ENCODE measurements at places on chromosomes 2 and 18. TPM values are rescaled to one million over a fixed set of nuclear protein-coding genes. Genes with fewer than 3 reads are reported as not detected.

EN1 gene
- not detected for total RNA-seq

POTEJ gene
- not detected for total RNA-seq

RNF125 gene
- total RNA-seq, result 6.6 TPM

SCN1A gene
- 127 TPM for total RNA-seq

CYP27C1 gene
- total RNA-seq, result 0.25 TPM

NOP58 gene
- 39.9 TPM for total RNA-seq

SUPT7L gene
- total RNA-seq, result 49.5 TPM

ERFE gene
- total RNA-seq, result 2.9 TPM

RNU2-63P gene
- not detected for total RNA-seq

CXCR2 gene
- 0.16 TPM for total RNA-seq

REG1B gene
- total RNA-seq, result not detected

TSPYL6 gene
- 0.40 TPM for total RNA-seq

- no peak for DNase-seq
Observed at GRCh38 chr2:200399046-200399445, 92.6 kb downstream of the SPATS2L start.

- no peak for DNase-seq
Observed at GRCh38 chr2:31216734-31217133, 581 bp downstream of the CAPN14 start.

- DNase-seq, result no peak
Observed at GRCh38 chr2:222569826-222570225, 86.1 kb downstream of the FARSB start.

DNA sequence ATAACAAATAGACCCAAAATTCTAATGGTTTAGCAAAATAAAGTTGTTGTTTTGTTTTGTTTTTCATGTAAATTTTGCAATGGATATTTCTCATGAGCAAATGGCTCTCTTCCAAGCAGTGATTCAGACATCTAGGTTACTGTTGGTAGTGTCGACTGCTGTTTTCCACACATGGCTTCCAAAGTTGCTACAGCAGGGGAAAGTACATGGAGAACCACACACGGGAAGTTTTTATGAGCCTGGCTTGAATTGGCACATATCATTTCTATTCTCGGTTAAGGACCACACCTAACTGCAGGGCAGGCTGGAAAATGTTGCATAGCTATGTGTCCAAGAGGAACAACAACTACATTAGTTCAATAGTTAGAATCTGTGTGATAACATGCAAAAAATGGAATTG lies 262.1 kb downstream of the GALNT13 start:
- DNase-seq, result no peak

DNA sequence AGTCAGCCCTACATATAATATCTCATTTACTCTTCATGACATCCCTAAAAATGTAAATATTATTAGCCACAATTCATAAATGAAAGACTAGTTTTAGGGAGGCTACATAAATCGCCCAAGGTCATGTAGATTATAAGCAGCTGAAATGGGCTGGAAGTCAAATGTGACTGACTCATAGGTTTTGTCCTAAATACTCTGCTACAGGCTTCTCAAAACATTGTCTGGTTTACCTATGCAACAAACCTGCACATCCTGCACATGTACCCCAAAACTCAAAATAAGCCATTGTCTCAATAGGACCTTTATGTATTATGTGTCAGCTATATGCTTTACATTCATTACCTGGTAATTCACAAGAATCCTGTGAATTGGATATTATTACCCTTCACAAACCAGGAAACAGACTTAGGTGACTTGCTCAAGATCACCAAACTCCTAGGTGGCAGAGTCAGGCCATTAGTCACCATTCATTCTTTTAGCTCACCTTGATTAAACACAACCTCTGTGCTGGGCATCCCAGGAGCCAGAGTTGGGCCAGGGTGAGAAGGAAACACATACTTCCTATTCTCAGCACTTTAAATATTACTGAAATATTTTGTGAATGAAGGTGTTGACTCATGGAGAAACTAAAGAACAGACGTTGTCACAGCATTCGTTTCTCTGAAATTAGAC lies 69.4 kb upstream of the CPO start:
- DNase-seq, result no peak

GRCh38 chr2:69566669-69567068 lies 76.9 kb downstream of the AAK1 start:
- no peak for DNase-seq

- no peak for DNase-seq
Observed at GRCh38 chr2:3039188-3040065, 338.2 kb downstream of the EIPR1 start.

DNA sequence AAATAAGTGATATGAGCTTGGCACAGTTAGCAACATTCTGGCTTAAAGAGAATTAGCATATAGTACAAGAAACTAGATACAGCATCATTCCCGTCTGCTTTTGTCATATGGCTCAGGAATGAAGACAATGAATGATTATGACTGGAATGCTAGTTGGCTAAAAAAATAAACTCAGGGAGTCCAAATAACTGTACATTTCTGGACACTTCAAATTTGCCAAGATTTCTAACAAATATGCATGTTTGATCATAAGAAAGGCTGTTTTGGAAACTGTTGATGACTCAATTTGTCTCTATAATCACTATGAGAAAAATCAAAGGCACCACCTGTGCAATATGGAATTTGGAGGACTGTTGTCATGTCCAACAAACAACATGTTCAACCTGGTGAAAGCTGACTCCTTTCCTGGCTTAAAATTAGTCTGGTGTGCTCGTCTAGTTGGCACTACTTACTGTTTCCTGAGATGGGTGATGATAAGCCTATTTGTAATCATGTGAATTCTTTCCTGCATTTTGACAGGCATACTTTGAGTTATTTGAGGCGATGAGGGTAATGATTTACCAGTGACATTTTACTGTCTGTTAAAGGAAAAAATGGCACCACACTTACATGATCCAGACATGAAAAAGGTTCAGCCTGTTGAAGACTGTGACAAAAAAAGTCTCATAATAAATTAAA lies 133.9 kb upstream of the CDH20 start:
- DNase-seq, result no peak

GRCh38 chr2:157733263-157733662 lies 104.6 kb upstream of the ACVR1C start:
- DNase-seq, result no peak

DNA sequence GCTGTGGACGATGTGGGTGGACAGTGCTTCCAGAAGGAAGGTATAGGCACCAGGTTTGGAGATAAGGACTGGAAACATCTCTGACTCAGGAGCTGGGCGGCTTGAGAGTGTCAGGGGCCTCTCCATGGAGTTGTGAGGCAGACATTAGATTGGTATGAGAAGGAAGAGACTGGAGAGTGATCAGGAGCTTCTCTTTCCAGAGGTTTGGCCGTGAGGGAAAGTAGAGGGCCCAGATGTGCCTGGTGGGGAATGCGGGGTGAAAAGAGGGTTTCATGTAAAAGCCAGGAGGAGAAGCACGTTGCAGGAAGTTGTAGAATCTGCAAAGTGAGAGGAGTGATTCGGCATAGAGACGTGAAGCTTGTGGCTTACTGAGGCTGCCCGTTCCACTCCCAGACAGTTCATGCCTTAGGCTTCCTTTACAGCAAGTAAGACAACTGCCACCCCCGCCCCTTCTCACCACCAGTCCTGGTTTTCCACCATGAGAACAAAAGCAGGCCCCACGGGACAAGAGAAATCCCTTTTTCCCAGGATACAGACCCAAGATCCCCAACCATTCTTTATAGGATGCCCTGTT lies 166.3 kb upstream of the HDAC4 start:
- DNase-seq, result no peak

DNA sequence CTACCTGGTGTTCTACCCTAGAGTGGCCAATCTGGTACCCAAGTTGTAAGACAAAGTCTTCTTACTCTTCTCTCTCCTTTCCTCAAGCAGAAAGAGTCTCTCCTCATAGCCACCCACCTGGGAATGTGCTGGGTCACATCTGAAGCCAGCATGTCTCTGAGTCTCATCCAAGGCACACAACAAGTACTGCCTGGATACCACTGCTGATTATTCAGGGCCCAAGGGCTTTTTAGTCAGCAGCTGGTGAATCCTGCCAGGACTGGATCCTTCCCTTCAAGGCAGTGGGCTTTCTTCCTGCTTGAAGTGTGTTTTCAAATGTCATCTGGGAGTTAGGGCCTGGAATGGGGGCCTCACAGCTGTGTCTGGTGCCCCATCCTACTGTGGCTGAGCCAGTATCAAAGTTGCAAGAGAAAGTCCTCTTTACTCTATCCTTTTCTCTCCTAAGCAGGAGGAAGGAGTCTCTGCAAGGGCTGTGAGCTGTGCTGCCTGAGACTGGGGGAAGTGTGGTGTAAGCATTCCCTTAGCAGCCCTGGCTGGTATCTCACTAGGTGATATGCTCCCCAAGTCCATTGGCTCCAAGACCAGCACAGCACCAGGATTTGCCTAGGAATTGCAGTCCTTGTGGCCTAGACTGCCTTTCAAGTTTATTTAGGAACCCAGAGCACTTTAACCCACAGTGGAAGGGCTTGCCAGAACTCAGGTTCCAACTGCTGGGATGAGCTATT lies 27.2 kb downstream of the OXER1 start:
- DNase-seq, result no peak

- DNase-seq, result no peak
Observed at GRCh38 chr2:22904126-22904684, 480.8 kb upstream of the KLHL29 start.

DNA sequence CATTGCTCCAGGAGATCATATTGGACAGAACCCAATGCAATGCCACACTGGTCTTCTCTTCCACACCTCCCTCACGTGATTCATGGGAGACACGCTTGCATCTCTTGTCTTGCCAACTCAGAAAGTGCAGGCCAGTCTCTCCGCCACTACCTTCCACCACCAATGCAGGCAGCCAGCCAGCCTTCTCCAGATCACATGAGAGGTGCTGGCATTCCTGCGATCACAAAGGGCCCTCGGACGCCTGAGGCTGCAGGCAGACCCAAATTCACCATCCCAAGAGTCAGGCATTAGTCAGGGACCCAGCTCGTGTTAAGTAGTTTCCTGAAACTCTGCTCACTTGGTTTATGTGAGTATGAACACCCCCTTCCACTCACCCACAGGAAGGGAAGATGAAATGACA lies 437.0 kb upstream of the ETAA1 start:
- no peak for DNase-seq

- DNase-seq, result no peak
Observed at GRCh38 chr2:173415431-173416381, 61.0 kb downstream of the CDCA7 start.

DNA sequence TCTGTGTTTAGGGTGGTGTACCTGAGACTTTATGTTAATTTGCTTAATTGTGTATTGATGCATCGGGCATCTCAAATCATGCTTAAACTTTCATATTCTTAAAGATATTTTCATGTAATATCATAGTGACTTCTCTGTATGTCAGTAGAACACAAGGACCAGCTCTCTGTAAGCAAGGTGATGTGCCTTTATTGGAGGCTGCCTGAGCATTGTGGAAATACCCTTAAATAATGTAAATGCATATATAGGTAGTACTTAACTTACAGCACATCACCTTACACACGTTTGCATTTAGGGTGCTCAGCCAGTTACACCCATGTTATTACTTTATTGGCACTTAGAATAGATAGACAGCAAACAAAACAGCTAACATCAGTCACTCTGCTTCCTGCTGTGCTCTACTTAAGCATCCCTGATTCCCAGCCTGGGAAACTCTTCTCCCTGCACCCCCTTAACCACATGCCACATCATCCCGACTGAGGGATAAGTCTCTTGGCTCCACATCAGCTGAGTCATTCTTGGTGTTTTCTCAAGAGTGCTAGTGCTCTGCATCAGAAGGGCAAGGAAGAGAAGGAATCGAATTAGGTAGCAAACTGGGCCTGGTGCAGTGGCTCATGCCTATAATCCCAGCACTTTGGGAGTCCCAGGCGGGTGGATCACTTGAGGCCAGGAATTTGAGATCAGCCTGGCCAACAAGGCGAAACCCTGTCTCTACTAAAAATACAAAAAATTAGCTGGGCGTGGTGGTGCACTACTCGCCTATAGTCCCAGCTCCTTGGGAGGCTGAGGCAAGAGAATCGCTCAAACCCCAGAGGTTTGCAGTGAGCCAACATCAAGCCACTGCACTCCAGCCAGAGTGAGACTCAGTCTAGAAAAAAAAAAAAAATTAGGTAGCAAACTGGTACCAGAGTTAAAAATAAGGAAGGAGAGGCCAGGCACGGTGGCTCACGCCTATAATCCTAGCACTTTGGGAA lies 108.7 kb downstream of the MAP3K20 start:
- DNase-seq, result no peak

GRCh38 chr2:3138621-3139020 lies 239.0 kb downstream of the EIPR1 start:
- DNase-seq, result no peak

GRCh38 chr2:120441351-120441700 lies 95.4 kb downstream of the INHBB start:
- DNase-seq, result no peak

DNA sequence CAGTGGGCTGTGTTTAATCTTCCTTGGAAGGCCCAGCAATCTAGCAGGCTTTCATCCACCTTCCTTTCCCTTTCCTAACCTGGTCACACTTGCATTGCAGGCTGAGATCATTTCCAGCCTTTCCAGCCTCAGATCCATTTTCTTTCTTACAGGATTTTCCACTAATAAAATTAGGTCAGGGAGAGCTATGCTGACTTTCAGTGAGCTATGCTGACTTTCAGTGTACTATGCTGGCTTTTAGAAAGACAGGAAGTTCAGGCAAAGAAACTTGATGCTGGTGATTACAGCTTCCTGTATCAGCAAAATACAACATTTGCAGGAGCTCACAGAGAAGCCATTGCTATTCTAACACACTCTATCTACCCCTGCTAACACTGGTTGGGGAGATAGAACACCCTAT lies 735.0 kb downstream of the CCDC85A start:
- DNase-seq, result no peak

- no peak for DNase-seq
Observed at GRCh38 chr2:239557516-239557915, 156.7 kb upstream of the HDAC4 start.

DNA sequence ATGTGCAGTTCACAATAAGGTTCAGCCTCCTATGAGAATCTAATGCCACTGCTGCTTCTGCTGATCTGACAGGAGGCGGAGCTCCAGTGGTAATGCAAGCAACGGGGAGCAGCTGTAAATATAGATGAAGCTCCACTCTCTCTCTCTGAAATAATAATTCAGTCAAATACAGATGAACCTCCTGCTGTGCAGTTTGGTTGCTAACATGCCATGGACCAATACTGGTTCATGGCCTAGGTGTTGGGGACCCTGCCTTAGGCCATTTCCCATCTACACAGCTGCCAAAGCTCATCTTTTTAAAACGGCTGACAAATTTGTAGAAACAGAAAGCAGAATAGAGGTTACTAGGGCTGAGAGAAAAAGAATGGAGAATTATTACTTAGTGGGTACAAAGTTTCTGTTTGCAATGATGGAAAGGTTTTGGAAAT lies 10.7 kb upstream of the HNRNPA3 start:
- no peak for DNase-seq

GRCh38 chr2:48756289-48756688 lies 765 bp upstream of the LHCGR start:
- no peak for DNase-seq
